Fibroblast of lung (primary cell): ENCODE measurements at places on chromosomes 16 and 17. TPM values are rescaled to one million over a fixed set of nuclear protein-coding genes. Genes with fewer than 3 reads are reported as not detected.
A peak's percentile ranks its signal among the peaks of the same experiment; 100 is the strongest.

TMEM235 gene
- not detected in 2 replicates for polyA plus RNA-seq

CPNE7 gene
- polyA plus RNA-seq, result 10.2 and 14.5 TPM in 2 replicates

IRX6 gene
- not detected in 2 replicates for polyA plus RNA-seq

C1QTNF8 gene
- polyA plus RNA-seq, result not detected in 2 replicates

SOCS1 gene
- polyA plus RNA-seq, result 13.2 and 17.7 TPM in 2 replicates

DNA sequence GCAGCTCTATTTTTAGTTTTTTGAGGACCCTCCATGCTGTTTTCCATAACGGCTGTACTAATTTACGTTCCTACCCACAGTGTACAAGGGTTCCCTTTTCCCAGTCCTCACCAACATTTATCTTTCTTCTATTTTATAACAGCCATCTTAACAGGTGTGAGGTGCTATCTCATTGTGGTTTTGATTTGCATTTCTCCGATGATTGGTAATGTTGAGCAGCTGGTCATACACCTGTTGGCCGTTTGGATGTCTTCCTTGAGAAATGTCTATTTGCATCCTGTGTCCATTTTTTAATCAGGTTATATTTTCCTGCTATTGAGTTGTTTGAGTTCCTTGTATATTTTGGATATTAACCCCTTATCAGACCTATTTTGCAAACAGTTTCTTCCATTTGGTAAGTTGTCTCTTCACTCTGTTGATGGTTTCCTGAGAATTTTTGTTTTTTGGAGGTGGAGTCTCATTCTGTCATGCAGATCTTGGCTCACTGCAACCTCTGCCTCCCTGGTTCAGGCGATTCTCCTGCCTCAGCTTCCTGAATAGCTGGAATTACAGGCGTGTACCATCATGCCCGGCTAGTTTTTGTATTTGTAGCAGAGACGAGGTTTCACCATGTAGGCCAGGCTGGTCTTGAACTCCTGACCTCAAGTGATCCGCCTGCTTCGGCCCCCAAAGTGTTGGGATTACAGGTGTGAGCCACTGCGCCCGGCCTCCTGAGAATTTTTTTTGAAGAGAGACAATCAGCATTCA lies 279.6 kb downstream of the SNX29 start:
- DNase-seq, result no peak

GRCh38 chr17:681738-682529 lies 32.7 kb downstream of the VPS53 start:
- no peak for DNase-seq

DNA sequence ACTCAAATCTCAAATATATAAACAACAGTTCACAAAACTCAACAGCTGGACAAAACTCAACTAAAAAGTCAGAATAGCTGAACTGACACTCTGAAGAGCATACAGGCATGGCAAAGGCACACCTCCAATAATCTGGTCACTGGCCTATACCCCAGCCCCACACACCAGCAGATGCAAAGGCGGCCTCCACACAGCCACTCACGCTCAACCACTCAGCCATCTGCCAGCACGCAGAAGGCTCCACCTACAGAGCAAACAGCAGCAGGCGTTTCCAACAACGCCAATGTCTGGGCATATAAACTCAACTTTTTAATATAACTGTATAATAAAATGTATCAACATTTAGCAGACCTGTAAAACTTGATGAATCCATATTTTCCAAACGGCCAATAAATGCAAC lies 17.2 kb downstream of the USP7 start:
- DNase-seq, result no peak

- DNase-seq, result no peak
Observed at GRCh38 chr16:57904101-57904500, 66.8 kb downstream of the CNGB1 start.

GRCh38 chr17:14052886-14053615 lies 16.3 kb upstream of the COX10 start:
- peak; percentile 67 for DNase-seq

DNA sequence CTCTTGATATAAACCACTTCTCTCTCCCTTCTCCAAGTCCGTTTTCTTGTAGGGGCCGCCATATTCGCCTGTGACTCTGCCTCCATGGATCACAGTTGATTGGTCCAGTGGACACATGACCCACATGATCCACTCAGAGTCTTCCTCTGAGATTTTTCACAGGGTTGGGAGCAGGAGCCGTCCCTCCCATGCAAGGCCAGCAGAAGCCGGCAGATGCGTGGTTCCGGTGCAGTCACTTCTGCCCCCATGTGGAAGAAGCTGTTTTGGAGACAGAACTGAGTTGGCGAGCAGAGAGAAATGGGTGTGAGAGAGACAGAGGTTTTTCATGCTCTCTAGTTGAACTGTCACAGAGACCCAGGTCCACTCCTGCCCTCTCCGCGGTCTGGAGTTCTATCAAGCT lies 83.3 kb downstream of the C16orf95 start:
- DNase-seq, result peak; percentile 50
